ENCODE measurements at places on chromosomes 5 and 9.

GRCh38 chr9:23322392-23322791, 503.6 kb downstream of the ELAVL2 start:
- DNase-seq = no peak

DNA sequence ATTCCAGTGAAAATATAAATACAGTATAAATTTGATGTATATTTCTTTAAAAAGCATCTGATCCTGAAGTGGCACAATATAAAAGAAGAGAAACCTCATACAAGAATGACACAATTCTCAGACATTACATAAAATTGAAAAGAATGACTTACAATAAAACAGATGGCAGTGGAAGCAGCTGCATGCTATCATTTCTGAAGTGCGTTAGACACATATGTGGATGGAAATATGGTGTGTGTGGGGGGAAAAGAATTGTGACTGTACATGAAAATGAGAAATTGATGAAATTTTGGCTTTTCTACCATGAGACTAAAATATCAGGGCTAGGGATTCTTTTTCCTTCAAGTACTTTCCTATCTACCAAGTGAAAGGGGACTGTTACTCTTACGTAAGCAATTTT, 45.9 kb upstream of the CDH18 start:
- no peak for DNase-seq

DNA sequence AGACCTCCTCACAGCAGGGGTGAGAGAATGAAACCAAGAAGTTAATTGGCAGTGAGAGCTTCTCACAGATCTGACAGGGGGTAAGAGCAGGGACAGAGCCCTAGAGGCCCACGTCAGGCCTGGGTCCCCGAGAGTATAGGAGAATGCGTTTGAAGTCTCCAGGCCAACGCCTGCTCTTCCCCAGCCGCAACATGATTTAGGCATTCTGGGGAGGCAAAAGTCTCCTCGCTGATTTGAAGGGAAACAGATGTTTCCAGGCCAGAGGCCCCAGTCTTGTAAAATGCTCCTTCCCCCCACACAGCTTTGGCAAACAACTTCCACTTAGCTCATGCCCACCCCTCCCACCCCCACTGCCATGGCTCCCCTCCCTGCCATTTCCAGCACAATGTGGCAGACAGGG, 239.2 kb upstream of the TRIM32 start:
- DNase-seq = no peak

DNA sequence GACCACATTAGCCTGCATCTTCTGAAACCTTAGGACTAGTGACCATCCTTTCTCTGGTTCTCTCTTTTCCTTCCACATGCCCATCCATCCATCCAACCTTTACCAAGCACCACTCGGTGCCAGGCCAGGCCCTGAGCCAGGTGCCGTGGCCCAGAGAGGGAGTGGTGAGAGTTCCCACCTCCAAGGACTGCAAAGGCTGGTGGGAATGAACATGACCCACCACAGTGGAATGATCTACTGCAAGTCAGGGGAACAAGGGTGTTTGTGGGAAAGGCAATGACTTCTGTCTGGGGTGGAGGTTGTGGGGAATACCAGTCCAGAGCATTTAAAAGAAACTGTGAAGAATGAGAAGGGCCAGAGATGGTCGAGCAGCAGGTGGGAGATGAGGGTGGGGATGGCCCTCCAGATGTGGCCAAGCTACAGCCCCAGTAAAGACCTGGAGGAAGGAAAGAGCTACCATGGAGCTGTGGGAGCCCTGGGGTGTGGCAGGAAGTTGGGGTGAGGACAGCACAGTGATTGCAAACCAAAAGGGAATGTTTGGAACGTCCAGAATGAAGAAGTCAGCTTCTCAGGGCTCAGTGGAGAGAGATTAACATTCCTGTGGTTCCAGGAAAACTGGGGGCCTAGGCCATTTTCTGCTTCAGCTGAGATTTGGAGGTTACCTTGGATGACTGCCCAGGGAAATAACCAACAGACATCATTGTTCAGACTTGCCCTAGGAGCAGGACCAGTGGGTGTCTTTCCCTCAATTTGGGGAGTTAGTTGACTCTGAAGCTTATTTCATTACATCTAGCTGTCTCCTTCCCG, 30.7 kb upstream of the CORO2A start:
- DNase-seq = no peak

GRCh38 chr5:102450313-102450990, 48.3 kb downstream of the SLCO6A1 start:
- no peak for DNase-seq

DNA sequence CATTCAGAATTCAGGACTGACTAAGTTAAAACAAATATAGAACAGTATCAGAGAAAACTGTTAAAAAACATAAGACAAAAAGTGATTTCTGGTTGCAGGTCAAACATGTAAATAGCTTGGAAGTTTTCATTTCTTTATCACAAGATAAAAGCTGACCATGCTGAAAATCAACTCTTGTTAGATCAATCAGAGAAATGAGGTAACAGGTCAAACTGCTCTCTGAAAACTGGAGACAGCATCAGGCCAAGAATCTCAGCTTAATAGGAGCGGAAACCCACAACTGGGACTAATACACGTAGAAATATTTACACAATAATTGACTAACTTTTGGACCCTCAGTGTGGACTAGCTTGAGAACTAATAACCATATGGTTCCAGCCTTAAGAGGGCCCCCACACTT, 1012.8 kb upstream of the EDIL3 start:
- no peak for DNase-seq
